ENCODE measurements at places on chromosomes 16 and 17.

- no peak for DNase-seq
Observed at GRCh38 chr16:60203525-60204124, 1469.5 kb upstream of the GOT2 start.

DNA sequence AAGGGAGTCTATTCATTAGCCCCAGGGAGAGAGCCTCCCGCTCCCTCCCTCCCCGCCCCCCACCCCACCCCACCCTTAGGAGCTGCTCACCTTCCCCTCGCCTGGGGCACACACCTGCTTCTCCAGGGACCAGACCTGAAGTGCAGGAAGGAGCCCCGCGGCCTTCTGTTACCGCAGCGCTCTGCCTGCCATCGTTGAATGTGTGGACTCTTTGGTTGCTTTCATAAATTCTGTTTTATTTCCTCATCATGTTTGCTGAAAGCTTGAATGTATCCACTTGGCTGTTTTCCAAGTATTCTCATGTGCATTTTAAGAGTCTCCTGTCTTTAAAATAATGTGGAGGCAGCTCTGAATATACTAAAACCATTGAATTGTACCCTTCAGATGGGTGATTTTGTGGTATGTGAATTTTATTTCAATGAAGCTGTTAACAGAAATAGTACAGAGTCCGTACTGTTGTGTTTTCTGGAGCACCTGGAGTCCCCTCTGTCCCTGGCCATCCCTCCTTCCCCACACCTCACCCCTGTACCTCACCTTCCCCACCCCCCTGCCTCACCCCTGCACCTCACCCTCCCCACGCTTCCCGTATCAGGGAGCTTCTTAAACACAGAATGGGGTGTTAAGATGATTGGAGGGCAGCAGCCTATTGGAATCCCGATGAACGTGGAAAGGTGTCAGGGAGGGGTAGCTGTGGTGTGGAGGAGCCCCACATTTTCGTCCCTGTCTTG, 25.5 kb downstream of the RAB11FIP3 start:
- no peak for DNase-seq

- DNase-seq, result no peak
Observed at GRCh38 chr16:11705311-11706025, 37.2 kb downstream of the TXNDC11 start.

- DNase-seq, result no peak
Observed at GRCh38 chr17:8140065-8141029, 11.9 kb downstream of the PER1 start.

- DNase-seq, result no peak
Observed at GRCh38 chr17:68600931-68601564, at the start of gene FAM20A. Gene FAM20A, minus strand, starts transcription at chr17:68601367. Its CDS starts 701 bp downstream, at chr17:68600666.

- no peak for DNase-seq
Observed at GRCh38 chr17:17041018-17041521, 1.2 kb upstream of the MPRIP start.

GRCh38 chr16:73185737-73186136, 137.8 kb upstream of the ZFHX3 start:
- DNase-seq, result no peak

DNA sequence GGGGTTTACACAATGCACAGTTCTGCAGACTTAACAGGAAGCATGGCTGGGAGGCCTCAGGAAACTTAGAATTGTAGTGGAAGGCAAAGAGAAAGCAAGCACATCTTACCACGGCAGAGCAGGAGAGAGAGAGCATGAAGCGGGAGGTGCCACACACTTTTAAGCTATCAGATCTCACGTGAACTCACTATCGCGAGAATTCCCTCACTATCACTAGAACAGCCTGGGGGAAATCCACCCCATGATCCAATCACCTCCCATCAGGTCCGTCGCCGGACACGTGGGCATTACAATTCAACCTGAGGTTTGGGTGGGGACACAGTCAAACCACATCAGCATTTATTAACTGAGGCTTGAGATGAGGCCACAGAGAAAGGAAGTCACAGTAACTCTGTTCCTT, 326.7 kb downstream of the C16orf95 start:
- no peak for DNase-seq

DNA sequence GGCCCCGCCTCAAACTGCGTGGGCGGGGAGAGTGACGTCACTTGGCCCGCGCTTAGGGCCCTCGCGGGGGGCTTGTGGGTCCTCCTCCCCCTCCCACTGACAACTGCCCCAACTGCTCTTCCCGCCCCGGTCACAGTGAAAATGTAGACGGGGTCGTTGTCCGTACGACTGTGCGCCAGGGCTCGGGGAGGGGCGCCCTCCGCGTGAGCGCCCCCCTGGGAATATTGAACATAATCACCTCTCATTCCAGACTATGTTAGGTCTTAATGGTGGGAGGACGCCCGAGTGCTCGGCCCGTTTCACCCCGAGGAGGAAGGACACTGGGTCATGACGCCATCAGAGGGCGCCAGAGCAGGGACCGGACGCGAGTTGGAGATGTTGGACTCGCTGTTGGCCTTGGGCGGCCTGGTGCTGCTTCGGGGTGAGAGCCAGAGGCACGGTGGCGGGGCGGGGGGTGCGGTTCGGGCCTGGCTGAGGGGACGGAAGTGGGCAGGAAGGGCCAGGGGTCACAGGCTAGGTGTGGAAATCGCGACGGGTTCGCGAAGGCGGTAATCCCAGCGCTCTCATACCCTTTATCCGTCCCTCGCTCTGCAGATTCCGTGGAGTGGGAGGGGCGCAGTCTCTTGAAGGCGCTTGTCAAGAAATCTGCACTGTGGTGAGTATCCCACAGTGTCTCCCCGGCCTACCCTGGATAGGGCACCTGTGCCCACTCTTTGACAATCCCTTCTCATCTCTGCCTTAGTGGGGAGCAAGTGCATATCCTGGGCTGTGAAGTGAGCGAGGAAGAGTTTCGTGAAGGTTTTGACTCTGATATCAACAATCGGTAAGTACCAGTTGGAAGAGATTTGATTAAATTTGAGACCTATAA, at the start of gene ELP5:
Gene ELP5, plus strand, starts transcription at position 40 of the 868 bp plus-strand sequence. Its CDS starts 336 bp downstream, at position 376.
- peak; percentile 87 for DNase-seq

- no peak for DNase-seq
Observed at GRCh38 chr16:22189473-22190080, 16.5 kb upstream of the EEF2K start.

DNA sequence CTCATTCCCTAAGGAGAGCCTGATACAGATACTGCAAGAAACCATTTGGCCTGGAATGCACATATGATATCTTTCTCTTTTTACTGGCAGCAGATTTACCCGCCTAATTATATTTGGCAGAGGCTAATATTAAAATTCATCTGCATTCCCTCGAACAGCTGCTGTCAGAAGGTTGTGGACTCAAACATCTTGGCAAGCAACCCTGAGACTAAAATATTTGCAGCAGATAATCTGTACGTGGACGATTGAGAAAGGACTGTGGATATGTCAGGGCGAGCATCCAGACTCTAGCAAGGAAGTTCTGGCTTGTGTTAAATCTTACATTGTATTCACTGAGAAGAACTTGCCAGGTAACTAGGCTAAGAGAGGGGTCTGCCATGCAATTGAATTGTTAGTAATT, 65.2 kb downstream of the SNX20 start:
- DNase-seq, result no peak

GRCh38 chr16:8673611-8674412, 605 bp upstream of the ABAT start:
- no peak for DNase-seq

Data from stimulated activated CD8-positive, alpha-beta memory T cell treated with anti-CD3 and anti-CD28 coated beads, Interleukin-2, amount 100 ng/mL, for 48 hours (primary cell).